ENCODE measurements at places on chromosomes 5 and 9.

DNA sequence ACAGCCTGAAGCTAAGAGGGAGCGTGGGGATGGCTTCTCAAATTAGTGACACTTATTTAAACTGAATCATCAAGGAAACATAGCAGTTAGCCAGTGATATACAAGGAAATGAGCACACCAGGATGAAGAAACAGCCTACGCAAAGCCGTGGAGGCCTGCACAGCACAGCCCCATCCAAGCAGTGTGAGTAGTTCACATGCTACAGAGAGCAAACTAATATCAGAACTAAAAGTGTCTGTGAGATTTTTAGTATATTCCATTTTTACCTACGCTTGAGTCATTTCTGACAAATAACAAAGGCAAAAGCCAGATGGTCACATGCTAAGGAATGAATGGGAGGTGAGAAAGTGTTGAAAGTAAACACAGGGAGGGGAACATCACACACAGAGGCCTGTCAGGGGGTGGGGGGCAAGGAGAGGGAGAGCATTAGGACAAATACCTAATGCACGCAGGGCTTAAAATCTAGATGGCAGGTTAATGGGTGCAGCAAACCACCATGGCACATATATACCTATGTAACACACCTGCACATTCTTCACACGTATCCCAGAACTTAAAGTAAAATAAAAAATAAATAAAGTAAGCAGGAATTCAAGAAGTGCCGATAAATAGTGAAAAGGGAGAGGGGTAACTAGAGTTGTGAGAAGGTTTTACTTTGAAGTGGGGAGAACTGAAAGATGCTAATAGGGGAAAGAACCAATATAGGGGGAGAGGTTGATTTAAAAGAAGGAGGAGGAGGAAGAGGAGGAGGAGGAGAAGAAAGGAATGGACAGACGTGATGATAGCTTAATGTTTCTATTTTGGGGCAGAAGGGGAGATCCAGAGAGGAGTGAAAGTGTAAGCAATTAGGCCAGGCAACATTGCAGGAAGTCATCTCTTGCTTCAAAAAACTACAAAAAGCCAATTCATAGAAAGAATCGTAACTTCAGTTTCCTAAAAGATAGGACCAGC, 100.9 kb upstream of the PTGER4 start:
- no peak for DNase-seq

GRCh38 chr5:144467792-144468191, 297.1 kb downstream of the KCTD16 start:
- no peak for DNase-seq

- DNase-seq: no peak
Observed at GRCh38 chr5:129172580-129172979, 78.0 kb downstream of the ISOC1 start.

- DNase-seq: peak; percentile 43
Observed at GRCh38 chr5:141850244-141850768, 27.9 kb downstream of the PCDH1 start.

DNA sequence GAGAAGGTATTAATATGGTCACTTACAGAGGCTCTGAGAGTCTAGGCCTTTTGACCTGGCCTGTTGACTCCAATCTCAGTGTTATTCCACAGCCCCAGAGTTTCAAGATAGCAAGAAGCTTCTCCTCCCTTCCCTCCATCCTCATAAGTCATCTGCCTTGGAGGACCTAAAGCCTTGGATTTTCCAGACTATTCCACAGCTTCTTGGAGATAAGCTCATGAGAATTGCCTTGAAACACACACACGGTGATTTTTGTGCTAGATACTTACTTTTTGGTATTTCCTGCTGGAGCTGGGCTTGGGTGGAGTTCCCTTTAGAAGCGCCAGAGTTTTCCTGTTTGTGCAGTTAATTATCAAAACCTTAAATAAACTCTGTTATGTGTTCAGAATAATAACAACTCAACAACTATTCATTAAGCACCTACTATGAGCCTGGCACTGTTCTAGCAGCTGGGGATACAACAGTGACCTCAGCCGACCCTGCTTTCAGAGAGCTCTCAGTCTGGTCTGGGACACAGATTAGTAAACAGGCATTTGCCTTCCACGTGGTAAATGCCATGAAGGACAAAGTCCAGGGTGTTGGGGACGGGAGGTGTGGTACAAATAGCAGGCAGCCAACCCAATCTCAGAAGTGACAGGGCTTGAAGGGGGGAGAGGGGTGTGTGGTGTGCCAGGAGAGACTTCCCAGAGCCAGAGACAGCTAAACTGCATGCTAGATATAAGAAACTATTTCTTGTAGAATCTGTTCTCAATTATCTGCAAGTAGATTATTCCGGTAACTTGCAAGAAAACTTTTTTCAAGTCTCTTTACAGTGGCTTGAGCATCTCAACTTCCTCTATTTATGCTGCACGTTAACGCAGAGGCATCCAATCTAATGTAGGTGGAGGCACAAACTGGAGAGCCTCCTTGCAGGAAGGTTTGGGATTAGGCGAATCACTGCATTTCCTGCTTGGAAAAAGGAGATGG, 55.9 kb upstream of the KLF9 start:
- no peak for DNase-seq

GRCh38 chr9:38639577-38639940, 19.2 kb upstream of the ANKRD18A start:
- no peak for DNase-seq

GRCh38 chr9:98519641-98520040, 189.1 kb downstream of the GABBR2 start:
- no peak for DNase-seq

DNA sequence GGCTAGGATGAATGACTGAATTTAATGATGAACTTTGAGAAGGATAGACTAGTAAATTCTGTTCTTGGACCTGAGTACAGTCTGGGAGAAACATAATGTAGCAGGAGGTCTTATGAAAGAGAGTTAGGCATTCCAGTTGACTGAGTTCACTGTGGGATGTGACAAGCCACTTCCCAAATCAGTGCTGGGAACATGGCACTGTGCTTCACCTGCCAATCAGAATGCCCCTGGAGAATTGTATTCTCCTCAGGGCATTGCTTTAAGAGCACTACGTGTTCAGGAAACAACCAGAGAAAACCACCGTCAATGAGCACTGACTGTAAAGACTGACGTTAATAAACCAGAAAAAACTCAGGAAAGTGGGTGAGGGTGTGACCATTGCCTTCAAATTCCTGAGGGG, 1.2 kb downstream of the CCDC107 start:
- no peak for DNase-seq

- no peak for DNase-seq
Observed at GRCh38 chr5:79105868-79106267, 5.7 kb upstream of the BHMT start.

GRCh38 chr9:120875195-120875565, 1.8 kb downstream of the PHF19 start:
- DNase-seq: no peak

- DNase-seq: no peak
Observed at GRCh38 chr5:88279584-88279983, 10.9 kb upstream of the TMEM161B start.

DNA sequence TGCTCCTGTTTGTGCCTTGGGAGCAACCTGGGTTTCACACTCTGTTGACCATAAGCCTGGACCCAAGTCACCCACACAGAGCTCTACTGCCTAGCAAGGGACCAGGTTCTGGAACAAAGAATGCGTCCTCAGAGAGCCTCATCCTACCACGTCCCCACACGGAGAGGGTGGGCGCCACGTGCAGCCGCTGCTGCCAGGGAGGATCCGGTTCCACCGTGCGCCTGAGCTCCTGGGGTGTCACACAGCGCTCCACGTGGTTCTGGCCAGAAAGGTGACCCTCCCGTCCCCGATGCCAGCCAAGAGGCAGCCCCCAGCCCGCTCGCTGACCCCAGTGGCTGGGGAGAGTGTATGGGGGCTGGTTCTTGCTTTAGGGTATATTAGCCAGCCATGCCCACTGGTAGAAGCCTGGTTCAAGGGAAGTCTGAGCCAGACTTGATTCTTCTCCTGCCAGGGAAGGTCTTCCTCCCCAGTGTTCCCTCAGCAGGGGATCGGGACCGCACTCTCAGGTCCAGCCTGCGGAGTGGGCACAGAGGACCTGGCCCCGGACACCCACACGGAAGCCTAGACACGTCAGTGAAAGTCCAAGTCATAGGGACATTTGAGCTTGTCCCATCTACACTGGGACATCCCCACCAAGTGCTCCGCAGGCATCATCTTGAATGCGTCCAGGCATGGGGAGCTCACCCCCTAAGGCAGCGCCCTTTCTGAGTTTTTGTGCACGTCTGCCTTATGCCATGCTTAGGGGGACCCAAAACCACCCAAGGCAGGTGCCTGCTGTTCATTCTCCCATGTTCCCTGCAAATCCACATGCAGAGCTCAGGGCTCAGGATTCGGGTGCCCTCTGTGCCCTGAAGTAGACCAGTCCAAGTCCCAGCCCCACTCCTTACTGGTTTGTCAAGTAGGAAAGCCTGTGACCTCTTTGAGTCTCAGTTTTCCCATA, 2.4 kb downstream of the FCN1 start:
- peak; percentile 7 for DNase-seq

DNA sequence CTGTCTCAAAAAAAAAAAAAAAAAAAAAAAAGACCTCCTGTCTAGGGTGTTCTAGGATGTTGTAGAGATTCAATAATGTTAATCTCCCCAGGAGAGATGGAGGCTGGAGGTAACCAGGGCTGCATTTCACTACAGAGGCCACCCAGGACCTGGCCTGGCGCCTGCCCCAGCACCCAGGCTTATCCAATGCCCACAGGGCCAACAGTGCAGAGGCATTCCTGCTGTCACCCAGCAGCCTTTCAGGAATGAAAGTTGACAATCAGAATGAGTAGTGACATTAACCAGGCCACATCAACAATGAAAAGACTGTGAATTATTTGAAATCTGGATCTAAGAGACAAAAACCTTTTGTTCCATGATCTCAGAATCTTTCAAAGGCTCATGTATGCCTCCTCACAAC, 36.2 kb upstream of the GABRP start:
- DNase-seq: no peak

GRCh38 chr5:126395198-126395597, 28.0 kb upstream of the GRAMD2B start:
- DNase-seq: no peak

- no peak for DNase-seq
Observed at GRCh38 chr5:117103703-117104102, 529.1 kb upstream of the SEMA6A start.

DNA sequence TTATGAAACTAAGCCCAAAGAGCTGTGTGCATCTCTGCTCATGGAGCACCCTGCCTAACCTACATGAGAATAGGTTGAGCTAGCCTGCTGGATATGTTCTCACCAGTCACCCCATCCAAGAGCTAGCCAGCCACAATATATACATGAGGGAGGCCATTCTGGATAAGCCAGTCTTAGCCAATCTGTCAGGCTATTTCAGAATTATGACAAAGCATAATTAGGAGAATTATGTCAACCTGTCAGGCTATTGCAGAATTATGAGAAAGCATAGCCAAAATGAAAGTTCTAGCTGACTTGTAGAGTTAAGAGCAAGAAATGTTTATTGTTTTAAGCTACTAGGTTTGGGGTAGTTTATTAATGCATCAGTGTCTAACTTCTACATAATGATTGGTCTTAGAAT, 189.8 kb downstream of the WDR70 start:
- DNase-seq: no peak

DNA sequence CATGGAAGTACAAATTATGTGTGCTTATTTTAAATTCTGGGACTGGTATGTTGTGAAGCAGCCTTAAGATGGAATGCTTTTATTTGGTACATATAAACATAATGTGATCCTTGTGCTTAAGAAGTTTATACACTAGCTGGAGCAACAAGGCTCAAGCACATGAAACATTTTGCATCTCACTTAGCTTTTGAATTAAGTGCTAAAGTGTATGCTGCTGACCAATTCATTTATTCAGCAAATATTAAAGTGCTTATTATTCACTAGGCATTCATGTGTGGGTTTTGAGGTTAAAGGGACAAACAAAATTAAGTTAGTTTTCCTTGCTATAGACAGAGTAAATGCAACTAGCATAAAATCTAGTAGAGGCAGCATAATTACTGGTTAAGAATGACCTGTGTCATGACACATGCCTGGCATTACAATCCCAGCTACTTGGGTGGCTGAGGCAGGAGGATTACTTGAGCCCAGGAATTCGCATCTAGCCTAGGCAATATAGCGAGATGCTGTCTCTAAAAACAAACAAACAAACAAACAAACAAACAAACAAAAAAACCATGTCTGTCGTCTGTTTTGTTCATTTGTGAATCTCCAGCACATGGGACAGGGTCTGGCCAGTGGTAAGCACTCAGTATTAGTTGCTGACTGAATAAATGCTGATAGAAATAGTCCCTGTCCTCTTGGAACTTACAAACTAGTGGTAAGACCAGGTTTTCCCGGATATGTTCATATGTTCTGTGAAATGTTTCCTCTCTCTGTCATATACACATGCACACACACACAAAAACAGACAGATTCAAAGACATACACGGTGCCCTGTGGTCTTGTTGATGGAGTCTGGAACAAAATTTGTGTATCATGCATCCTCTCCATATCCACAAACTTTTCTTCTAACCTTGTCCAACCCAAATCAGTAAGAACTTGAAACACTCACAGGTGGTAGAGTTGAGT, 41.9 kb upstream of the TNFAIP8 start:
- DNase-seq: no peak

DNA sequence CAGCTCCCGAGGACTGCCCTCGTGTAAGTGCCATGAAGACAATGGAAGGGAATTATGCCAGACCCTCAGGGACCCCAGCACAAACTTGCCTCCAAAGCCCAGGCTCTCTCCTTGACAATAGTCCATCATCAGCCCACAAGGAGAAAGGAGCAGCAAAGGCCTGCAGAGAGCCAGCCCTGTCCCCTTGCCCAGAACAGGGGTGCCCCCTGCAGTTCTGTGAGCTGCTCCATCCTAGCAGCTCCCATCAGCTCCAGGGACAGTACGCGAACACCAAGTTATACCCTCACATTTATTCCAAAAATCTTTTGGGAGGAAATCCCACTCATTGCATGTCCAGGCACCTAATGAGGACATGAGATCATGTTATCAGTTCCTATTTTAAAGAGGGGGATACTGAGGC, 11.1 kb downstream of the BARX1 start:
- DNase-seq: no peak

DNA sequence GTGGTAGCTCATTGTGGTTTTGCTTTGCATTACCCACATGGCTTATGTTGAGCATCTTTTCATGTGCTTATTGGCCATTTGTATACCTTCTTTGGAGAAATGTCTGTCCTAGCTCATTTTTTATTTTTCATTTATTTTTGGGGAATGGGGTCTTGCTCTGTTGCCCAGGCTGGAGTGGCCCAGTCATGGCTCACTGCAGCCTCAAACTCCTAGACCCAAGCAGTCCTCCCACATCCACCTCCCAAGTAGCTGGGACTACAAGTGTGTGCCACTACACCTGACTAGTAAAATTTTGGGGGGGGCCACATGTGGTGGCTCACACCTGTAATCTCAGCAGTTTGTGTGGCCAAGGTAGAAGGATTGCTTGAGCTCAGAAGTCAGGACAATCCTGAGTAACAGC, 77.4 kb downstream of the UBE2R2 start:
- DNase-seq: no peak

GRCh38 chr5:132825033-132825833, 5.2 kb downstream of the SHROOM1 start:
- DNase-seq: no peak

Data from CD4-positive, alpha-beta T cell treated with Interleukin-4 for 1 hour (primary cell).